ENCODE measurements at places on chromosomes 13 and 19.

DNA sequence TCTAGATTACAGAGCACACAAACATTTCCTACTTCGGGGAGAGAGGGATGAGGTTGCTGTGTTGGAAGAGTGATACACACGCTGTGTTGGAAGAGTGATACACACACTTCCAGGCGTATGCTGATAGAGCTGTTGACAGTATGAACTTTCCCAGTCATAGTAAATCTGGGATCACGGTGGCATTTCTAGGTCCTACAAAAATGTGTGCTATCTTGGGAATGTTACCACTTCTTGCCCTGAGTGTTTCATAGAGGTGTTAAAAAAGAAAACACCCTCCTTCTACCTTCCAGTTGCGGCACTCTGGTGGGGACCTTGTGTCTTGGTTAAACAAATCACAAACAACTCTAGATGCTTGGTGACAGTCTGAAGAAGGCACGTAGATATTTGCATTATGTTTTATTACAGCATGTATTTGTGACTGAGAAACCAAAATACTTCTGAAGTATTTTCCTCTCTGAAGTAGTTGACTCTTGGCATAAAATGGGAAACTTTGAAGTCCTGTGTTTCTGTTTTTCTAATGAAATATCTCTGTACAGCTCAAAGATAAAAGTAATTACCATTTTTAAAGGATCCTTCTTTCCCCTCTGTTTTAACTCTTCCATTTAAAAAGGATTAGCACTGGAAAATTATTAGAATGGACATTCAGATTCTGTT, 52.5 kb downstream of the ARHGAP35 start:
- no peak for DNase-seq

DNA sequence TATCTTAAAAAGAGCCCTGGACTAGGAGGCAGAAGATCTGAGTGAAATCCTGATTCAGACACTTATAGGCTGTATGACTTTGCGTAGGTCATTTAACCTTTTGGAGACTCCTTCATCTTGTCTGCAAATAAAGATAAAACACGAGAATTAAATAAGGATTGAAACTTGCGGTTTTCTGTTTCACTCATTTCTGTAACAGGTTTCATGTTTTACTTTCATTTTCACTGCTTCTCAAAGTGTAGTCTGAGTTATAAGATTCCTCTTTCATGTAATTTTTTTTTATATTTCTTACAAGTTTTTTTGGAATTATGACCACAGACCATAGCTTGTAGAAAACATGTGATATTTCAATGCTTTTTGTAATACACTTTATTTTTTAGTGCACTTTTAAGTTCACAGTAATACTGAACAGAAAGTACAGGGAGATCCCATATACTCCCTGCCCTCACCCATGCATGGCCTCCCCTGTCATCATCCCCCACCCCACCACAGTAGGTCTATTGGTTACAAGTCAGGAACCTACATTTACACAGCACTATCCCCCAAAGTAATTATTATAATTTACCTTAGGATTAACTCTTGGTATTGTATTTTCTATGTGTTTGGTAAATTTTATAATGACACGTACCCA, 174.6 kb downstream of the ITGBL1 start:
- DNase-seq = no peak

- DNase-seq = no peak
Measured at GRCh38 chr13:114264886-114265611, 16.4 kb upstream of the UPF3A start.

- no peak for DNase-seq
Measured at GRCh38 chr19:3365836-3366752, at the start of gene NFIC. NFIC (plus strand) TSS chr19:3366583; CDS start chr19:3366637, 54 bp downstream.

GRCh38 chr13:27117158-27117557, 54.5 kb downstream of the USP12 start:
- DNase-seq = no peak

DNA sequence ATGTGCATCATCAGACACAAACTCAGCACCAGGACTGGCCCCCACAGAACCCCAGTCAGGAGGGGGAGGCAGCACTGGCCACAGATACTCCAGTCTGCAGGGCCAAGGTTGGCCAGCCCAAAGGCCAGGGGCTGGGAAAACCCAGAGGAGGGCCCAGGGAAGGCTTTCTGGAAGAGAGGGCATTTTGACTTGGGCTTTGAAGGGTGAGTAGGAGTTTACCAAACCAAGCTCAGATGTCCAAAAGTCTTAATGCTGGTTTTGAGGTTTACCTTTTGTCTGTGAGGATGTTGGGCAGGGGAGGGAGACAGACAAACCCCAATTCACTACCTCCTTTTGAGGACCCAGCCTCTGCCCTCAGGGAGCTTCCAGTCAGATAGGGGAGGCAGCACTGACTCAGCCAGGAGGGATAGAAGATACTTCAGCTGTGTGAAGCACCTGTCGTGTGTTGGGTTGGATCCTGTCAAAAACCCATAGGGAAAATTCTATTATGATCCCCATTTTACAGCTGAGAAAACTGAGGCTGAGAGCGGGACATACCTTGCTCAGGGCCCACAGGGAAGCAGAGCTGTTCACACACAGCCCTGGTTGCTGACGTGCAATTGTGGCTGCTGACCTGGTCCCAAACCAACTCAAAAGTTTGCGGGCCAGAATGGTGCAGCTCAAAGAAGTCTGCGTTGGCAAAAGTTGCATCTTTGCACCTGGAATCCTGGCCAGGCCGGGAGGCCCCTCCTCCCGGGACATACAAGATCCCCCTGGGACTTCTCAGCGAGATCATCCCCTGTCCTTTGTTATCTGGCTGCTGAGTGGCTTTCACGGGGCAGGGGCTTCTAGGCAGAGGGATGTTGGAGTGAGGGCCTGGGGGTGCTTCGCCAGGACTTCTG, 13.1 kb downstream of the CILP2 start:
- no peak for DNase-seq

GRCh38 chr19:42152910-42153671, 20.8 kb upstream of the POU2F2 start:
- no peak for DNase-seq

GRCh38 chr19:18487576-18488402, 34.1 kb downstream of the ELL start:
- DNase-seq = no peak

DNA sequence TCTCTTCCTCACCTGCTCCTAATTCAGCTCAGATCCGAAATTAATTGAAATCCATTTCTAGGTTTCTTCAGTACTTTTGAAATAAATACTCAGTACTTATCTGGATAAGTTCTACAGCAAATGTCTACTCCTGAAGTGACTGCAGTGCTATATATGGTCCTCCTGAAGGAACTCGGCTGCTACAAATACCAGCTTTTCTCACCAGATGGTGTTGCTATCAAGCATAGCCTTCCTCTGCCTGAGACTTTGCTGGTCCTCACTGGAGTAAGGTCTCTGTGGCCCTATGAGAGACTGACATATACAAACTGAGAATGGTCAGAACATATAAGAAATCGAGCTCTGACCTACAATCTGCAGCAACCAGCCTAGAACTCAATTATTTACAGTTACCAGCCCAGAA, 161.6 kb downstream of the NDFIP2 start:
- no peak for DNase-seq

DNA sequence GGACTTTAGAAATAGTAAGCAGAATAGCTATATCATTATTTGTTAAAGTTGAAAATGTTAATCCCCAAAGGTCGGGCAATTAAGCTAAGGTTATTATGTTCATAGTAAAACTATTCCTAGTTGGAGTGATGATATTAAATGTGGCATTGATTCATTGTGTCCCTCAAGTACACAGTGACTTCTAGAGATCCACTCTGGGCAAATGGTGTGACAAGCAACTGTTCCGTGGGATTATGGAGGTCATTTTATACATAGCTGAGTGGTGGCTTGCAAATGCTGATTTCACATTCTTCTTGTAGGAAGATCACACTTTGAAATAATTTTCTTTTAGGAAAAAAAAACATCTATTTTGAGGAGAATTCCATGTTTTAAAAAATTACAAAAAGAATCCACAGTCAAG, 317.8 kb downstream of the ATP8A2 start:
- DNase-seq = no peak
